ENCODE measurements at places on chromosomes 3 and 15.

DNA sequence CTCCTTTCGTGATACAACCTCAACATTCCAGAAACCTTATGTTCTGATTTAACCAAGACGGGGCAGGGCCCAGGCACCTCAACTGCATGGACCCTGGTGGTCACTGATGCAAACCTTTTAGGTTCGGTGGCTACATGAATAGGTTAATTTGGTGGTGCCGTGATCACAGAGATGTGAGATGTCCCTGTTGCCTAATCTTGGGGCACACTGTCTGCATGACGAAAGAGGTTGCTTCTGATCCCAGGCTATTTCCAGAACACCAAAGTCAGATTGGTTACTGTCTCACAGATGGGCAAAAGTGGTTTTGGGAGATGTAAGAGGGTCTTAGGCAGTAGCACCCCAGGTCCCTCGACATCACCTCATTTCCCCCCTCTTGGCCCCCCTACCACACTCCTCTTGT is 4.0 kb upstream of the CCR1 start:
- DNase-seq: no peak

DNA sequence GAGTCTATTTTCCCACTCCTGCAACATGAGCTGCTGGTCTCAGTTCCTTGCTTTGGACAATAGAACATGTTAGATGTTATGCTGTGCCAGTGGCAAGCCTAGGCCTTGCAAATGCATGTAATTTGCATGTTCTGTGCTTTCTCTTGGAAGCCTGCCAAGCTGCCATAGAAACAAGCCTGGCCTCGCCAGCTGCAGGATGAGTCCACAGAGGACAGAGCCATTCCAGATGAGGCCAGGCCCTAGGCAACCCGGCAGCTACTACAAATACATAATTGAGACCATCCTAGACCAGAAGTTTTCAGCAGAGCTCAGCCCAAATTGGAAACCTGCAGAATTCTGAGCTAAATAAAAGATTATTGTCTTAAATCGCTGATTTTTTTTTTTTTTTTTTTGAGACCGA is 39.6 kb downstream of the TRIM69 start:
- DNase-seq: no peak

DNA sequence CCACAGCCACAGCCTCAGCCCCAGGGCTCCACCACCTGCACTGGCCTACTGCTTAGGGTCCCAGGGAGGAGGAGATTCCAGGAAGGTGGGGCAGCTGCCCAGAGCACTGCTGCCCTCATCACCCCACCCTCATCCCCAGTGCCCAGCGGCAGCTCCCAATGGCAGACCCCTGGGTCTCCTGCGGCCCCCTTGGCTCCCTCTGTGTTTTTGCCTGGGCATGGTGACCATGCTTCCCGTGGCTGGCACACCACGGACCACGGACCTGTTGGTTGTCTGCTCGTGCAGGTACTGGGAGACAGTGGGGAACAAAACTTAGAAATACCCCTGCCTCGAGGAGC is 2.7 kb downstream of the CHST13 start:
- DNase-seq: no peak

GRCh38 chr15:61051569-61052031 is 177.5 kb downstream of the RORA start:
- peak; percentile 88 for DNase-seq

GRCh38 chr3:81863756-81864155 is 102.3 kb upstream of the GBE1 start:
- DNase-seq: no peak

GRCh38 chr3:193701953-193702635 is 109.1 kb downstream of the OPA1 start:
- peak; percentile 22 for DNase-seq
